ENCODE measurements at places on chromosomes 4 and X.

GRCh38 chr4:156038772-156039171 lies 85.1 kb upstream of the CTSO start:
- DNase-seq = no peak

- DNase-seq = no peak
Measured at GRCh38 chrX:44223150-44223549, 120.3 kb downstream of the EFHC2 start.

DNA sequence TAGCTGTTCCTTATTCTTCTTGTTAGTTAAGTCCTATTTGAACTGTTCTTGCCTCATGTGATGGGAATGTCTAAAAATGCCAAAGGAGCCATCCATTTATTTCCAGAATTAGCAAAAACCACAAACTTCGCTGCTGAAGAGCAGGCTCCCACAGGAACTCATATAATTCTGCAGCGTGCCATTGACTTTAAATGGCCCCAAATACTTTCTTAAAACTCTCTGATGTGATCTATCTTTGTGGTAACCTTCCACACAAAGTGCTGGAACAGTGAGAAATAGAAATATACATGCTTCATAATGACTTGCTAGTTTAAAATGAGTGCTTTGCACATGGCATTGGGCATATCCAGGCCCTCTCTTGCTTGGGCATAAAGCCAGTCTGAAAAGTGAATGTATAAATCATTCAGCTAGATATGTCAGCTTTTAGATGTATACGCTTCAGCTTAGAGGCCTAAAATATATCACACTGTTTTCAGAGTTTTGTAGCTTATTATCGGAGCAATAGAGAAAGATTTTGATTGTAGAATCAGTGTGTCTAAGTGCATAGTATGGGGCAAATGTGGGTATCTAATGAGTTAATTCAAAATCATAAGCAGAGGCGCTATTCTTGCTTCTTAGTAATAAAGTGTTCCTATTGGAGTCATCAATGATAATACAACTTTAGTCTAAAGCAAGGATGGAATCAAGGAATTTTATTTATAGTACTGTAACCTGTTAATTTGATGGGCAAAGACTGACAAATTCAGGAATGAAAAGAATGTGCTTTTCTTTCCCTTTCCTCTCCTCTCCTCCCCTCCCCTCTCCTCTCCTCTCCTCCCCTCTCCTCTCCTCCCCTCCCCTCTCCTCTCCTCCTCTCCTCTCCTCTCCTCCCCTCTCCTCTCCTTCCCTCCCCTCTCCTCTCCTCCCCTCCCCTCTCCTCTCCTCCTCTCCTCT lies 392.2 kb upstream of the ZFP42 start:
- no peak for DNase-seq

DNA sequence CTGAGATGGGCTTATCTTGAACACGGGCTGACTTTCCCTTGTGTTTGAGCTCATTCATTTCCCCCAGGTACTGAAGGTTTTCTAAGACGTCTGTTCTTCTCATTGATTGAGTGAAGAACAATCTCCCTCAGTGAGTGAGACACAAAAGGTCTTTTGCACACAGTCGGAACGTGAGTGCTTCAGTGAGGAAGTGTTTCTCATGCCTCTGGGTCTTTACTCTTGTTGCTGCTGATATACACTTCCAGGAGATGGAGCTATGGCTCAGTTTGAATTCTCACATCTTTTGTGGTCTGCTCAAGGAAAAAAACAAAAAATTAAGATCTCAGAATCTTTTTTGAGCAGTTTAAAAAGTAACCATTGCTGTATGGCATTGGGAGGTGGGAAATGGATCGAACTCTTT lies 981.9 kb upstream of the TENM3 start:
- DNase-seq = peak; percentile 32

- peak; percentile 13 for DNase-seq
Measured at GRCh38 chrX:17547658-17548057, 172.7 kb downstream of the NHS start.

GRCh38 chr4:24144381-24144780 lies 254.5 kb upstream of the PPARGC1A start:
- DNase-seq = no peak

DNA sequence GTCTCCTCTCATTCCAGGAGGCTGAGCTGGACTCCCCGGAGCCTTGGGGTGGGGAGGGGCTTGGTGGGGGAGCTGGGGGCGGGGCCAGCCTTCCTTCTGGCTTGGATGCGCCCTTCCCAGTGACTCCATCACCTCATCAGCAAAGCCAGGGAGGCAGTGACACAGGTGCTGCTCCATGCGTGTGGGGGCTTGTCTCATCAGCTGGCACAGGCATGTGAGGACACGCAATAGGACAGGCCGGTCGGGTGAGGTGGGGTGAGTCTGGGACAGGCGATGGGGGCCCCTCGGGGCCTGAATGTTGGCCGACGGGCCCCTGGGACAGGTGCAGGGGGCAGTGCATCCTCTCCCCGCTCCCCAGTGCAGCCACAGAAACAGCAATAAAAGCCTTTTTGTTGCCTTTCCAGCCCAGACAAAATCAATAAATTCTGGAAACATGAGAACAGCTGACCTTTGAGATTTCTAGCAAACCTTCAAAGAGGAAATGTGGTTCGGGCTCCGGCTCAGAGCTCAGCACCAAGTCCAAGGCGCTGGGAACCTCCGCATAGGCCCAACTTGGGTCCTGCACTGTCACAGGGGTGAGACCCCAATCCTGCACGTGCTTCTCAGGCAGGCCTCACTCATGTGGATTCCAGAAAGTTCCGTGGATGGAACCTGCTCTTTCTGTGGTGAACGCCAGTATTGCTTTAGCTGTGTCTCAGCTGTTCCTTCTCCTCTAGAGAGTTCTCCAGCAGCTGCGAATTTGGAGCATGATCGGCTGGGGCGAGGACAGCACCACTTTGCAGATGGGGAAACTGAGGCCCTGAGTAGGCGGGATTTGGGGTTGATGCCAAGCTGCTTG lies 18.5 kb downstream of the ADRA2C start:
- DNase-seq = no peak

- no peak for DNase-seq
Measured at GRCh38 chrX:39850630-39851152, 247.1 kb downstream of the BCOR start.

GRCh38 chr4:151389311-151389710 lies 19.7 kb upstream of the FHIP1A start:
- DNase-seq = no peak

- no peak for DNase-seq
Measured at GRCh38 chr4:135434936-135435335, 1233.3 kb upstream of the PABPC4L start.

DNA sequence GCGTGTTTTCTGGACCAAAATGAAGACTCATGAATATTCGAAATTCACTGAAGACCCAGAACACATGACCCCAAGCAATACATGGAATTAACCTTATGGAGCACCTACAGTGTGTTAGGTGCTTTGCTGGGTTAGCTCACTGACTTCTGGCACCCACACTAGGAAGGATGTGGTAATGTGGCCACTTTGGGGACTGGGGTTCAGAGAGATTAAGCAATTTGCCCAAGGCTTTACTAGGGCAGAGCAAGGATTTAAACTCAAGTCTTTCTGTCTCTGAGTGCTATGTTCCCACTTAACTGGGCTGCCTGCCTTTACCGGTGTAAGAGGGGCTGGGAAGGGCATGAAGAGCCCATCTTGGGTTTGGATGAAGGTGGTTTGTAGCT lies 162.0 kb upstream of the ATP6AP2 start:
- no peak for DNase-seq

- DNase-seq = no peak
Measured at GRCh38 chr4:45663628-45664081, 460.2 kb downstream of the GABRG1 start.

DNA sequence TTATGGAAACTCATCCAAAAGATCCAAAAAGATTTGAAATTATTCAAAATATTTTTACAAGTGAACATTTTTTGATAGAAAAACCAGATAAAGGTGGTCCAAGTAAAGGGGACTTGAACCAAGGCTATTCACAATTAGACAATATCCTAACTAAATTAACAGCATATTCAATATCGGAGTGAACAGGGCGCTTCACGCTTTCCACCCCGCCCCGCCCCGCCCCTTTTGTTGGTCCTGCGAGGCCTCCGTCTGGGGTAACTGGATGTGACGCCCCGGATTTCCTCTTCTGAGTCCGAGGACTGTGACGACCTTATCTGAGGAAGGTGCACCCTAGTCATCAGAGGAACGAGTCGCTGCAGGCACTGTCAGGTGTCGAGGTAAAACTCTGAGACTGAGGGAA lies at the start of gene MAGEB16:
TSS of gene MAGEB16 (plus strand) at position 301 of the 400 bp plus-strand sequence. CDS start 3,855 bp downstream, outside the sequence.
- no peak for DNase-seq

DNA sequence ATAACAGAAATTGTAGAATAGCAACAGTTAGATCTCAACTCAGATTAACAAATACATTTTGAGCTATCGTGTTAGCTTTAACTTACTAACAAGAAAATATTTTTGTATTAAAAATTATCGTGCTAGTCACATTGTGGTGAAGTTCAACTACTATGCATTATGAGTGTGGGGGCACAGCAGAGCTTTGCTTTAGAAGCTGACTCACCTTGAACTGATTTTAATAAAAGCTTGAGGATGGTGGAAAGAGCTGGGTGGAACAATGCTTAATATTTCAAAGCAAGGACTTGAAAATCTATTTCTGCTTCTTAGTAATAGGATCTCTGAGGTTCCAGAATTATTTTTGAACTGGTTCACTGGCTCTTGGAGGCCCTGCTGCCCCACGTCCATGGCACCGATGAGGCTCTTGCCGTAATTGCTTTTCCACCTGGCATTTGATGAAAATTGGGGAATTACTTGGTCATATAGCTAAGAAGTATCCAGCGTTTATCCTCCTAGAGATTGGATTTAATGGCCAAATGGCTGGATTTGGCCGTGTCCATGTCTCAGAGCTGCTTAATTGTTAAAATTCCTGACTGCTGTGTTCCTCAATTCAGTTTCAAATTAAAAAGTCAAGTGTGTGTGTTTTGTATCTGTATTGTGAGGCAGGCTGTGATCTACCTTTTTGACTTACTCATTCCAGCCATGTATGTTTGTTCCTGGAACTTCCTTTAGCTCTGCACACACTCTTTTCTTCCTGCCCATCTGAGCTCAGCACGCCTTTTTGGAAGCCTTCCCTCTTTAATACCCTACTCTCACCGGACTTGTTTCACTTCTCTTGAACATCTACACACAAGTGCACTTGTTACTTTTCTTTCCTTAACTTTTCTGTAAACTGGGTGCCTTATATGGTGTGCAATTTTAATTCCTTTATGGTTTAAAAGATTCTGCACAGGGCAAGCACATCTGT lies 66.6 kb upstream of the LIMCH1 start:
- DNase-seq = no peak

DNA sequence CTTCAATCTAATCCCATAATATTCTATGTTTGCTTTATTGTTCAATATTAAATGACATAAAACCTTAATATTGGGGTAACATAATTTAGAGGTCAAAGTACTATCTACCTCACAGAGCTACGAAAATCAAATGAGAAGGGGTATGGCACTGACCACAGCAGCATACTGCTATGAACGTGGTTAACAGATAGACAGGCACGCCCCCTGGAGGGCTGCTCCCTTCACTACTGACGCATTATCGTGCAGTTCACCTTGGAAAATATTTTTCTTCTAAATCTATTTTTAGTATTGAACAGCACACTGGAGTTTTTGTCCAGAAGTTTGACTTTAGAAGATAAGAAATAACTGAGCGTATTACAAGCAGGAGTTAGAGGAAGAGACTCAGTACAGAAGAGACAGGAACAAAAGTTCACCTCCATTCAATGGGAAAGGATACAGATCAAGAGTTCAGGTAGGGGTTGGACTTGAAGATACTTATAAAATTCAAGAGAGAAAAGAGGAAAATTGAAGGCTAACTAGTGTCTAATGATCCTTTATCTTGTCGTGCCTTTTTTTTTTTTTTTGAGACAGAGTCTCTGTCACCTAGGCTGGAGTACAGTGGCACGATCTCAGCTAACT lies 22.7 kb downstream of the MAP9 start:
- no peak for DNase-seq

- DNase-seq = peak; percentile 74
Measured at GRCh38 chr4:17544831-17545234, 29.9 kb downstream of the CLRN2 start.

GRCh38 chr4:35802644-35803043 lies 441.7 kb downstream of the ARAP2 start:
- no peak for DNase-seq

DNA sequence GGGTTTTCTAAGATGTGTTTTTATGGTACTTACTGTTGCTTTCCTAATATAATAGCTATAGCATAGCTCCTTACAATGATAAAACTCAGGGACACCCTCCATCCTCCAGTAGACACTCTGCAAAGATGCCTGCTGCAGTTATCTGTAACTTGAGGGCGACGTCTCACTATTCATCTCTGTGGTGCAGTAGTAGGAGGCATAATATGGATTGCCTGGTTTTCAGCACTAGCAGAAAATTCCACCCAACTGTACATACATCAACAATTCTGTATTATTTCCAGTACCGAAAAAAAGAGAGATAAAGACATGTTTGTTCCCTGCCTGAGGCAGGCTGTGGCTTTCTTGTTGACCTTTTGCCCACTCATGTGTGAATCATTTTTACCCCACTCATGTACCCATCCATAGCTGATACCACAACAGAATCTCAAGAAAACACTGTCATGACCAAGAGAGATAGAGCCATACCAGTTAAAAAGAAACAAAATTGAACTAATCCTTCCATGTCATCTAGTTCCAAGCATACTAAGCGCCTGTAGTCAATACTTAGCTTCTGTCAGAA lies 220.1 kb downstream of the RAB28 start:
- DNase-seq = no peak

DNA sequence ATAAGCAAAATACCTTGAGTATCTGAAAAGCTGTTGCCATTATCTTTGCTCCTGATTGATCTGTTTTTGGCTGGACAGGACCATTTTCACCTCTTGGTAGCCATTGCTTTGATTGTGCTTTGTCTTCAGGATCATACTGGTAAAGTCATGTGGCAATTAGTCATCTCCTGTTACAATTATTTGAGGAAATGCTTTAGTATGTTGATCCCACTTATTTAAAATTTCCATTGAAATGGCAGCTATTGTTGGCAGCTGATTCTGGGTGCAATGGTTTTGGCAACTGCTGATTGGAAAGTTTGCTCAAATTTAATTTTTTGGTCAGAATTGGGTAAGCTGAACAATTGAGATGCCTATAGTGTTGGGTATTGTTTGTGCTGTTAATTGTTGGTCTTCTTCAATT lies 238.3 kb upstream of the TLL1 start:
- DNase-seq = no peak

- no peak for DNase-seq
Measured at GRCh38 chr4:1451106-1451751, 45.0 kb upstream of the NKX1-1 start.

DNA sequence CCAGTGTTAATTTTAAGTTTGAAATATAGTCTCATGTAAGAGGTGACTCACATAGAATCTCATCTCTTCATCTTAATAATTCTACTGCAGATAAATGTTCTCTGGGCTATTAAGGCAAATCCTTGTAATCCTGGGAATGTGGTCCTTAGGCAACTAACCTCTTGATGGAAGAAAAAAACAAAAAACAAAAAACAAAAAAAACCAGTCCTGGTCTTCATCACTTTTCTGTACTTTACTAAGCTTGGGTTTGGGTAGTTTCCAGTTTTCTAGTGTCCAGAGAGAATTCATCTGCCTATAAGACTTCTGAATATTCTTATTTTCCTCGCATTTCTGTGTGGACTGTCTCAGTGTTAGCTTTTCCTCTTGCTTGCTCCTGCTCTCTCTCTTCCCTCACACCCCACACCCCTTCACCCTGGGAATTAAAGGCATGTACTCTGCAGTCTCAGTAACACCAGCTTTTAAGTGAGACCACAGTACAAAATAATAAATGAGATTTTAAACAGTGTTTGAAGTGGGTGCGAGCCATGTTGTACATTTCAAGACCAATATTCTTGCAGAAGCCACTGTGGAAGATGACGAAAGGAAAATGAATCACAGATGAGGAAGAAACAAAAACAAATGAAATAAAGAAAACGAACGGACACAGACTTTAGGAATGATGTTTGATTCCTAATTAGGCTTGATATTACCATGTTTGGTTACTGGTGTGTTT lies 51.7 kb downstream of the HAND2 start:
- DNase-seq = no peak
